ENCODE measurements at places on chromosomes 13 and 19.
A peak's percentile ranks its signal among the peaks of the same experiment; 100 is the strongest.

DNA sequence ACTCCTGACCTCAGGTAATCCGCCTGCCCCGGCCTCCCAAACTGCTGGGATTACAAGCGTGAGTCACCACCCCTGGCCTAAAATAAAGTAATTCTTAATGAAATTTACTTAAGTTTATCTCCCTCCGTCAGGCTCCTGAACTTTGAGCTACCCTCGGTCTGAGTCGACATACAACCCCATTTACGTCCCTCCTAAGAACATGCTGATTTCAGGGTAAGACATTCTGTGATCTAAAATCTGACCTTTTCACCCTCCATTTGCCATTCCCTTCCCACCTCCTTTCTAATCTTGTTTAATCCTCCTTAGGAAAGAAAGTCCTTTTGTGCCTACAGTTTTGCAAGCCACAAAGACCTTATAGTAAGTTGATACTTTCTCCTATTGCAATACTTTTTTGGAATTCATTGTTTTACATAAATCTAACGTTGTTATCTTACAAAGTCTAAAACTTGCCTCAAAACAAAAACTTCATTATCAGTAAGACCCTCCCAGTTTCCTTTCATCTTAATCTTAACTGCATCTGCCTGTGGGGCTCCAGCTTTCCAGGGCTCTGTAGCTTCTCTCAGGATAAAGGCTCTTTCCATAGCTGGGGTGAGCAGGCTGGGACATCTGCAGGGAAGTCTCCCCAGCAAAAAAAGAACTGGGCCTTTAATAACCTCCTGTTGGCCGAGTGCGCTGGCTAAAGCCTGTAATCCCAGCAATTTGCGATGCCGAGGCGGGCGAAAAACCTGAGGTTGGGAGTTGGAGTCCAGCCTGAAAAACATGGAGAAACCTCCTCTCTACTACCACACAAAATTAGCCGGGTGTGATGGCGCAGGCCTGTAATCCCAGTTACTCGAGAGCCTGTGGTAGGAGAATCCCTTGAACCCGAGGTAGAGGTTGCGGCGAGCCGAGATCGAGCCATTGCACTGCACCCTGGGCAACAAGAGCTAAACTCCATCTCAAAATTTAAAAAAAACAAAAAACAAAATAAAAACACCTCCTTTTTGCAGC is 143.1 kb downstream of the ZNF737 start:
- DNase-seq, result no peak

DNA sequence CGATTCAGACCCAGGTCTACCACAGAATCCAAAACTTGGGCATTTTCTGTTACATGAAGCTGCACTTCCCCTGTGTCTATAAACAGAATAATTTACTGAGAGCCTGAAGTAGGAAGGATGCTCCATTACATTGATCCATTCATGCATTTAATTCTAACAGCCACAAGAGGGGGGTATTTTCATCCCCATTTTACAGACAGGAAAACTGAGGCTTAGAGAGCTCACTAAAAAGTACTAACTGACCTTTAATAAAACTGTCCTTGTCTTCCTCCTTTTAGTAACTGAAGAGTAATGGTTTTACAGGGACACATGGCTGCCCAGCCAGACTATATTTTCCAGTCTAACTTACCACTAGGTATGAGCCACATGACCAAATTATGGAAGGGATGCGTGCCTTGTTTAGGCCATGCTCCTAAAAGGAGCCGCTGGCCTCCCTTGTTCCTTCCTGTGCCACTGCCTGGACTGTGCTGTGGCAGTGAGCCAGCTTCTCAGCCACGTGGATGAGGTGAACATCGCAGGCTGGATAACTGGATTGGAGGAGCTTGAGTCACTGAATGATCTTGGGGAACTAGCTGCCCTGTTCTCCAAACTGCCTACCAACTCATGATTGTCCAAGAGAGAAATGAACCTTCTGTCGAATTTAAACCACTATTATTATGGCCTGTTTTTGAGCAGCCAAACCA is 108.3 kb downstream of the DOCK9 start:
- DNase-seq, result no peak

DNA sequence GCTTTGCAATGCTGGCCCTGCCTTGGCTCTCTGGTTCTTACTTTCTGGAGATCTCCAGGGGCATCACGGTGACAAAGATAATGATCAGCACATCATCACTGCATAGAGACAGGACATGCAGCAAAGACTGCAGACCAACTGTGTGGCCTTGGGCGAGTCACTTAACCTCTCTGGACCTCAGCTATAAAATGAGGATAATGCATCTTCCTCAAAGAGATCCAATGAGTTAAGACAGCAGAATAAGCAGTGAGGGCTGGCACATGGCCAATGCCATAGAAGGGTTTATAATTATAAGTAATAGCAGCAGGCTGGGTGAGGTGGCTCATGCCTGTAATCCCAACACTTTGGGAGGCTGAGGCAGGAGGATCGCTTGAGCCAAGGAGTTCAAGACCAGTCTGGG is 2.4 kb downstream of the MAG start:
- no peak for DNase-seq

GRCh38 chr19:12668932-12669269 is 2.3 kb downstream of the WDR83 start:
- peak; percentile 46 for DNase-seq

DNA sequence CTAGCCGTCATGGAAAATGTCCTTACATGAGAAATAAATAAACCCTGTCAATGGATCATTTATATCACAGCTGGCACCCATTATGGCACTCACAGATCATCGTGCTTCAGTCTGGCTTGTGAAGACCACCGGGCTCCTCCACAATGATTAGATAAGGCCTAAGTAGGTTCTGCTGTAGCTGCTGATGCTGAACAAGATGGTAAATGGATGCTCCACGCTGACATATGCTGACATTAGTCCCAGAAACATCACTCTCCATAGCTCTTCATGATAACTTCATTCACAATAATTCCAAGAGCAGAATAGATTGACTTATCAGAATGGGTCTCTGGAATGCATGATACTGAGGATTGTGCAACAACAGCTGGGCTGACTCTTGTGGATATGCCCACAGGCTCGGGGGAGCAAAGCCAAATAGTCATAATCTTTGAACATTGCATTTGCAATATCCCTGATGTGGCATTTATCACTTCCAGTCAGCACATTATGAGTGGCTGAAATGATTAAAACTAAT is 63.8 kb upstream of the RXFP2 start:
- no peak for DNase-seq

GRCh38 chr13:109160887-109161669 is 531.7 kb downstream of the MYO16 start:
- no peak for DNase-seq

GRCh38 chr13:37226971-37227370 is 121.5 kb upstream of the CSNK1A1L start:
- DNase-seq, result no peak

GRCh38 chr19:11164879-11165406 is 9.4 kb upstream of the SPC24 start:
- no peak for DNase-seq

DNA sequence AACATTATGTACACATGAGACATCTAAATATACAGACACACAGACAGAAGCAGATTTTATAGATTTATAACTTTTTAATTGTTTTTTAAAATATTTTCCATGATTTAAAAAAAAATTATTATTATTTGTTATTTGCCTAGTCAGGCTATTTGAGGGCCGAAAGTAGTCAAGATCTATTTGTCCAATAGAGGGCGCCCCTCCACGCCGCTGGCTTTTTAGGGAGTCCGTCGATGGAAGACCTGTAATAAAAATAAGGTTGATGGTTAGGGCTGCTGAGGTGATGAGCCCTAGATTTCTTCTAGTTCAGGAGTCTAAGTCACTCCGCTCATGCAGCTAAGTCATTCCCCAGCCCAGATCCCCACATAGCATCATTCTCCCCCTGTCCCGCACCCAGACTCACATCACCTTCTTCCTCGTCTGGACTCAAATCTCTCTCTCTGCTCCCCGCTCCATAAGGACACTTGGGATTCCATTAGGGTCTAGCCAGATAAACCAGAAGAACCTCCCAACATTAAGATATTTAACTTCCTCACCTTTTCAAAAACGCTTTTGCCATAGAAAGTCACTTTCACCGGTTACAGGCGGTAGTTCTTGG is 33.9 kb upstream of the CEACAM21 start:
- peak; percentile 63 for DNase-seq

GRCh38 chr13:113374511-113375175 is 10.7 kb upstream of the GRTP1 start:
- DNase-seq, result no peak

DNA sequence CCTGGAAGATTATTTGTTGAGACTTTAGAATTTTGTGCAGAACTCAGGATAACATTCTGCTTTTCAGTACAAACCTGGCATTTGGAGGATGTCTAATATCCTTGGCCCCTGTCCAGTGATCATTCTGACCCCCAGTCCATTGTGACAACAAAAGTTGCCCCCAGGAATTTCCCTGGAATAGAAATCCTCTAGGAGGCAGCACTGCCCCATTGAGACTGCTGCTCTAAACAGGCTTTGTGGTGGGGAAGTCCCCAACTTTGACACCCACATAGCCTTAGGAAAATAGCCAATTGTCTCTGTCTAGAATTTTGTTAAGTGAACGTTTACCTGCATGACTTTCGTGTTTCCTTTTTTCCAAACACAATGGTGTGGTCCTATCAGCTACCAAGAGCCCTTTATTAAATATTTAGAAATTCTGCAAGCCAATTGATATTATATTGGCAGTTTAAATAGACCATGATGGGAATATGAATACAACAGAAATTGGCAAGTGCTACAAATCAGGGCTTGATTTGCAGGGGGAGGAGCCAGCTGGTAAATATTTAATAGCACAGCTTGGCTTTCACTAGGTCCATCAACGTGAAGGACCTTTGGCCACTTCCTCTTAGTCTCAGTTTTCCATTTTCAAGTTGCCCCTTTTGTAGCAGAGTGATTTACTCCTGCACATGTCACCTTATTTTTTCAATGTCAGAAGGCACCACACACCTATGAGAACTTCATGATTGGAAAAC is 451.7 kb downstream of the EFNB2 start:
- DNase-seq, result no peak

DNA sequence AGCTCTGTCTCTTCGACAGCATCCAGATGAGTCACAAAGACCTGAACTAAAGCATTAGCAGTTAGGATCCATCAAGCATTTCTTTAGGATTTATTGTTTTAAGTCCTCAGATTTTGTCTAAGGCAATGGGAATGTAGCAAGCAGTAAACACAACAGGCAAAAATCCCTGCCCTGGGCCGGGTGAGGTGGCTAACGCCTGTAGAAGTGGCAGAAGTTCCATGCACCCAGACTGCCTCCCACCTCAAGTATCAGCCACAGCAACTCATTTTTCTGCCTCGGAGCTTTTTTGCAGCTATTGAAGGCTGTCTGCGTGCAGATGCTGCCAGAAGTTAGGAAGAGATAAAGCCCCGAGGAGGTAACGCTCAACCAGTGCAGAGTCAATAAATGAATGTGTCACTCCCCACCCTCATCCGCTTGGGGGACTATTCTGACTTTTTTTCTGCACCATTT is 47.1 kb upstream of the MRI1 start:
- no peak for DNase-seq

DNA sequence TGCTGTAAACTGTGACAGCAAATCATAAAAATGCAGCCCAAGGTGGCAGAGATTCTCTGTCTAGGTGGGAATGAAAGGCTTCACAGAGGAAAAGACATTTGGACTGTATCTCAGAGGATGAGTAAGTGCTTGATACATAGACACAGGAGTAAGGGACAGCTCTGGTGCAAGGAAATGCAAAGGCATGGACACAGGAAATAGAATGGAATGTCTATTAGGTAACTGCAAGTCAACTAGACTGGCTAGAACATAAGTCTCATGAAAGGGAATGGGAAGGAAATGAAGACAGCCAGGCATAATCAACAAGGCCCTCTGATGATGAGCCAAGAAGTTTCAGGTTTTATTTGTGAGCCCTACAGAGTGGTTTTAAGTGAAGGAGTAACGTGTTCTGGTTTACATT is 321.7 kb downstream of the SUCLA2 start:
- no peak for DNase-seq

DNA sequence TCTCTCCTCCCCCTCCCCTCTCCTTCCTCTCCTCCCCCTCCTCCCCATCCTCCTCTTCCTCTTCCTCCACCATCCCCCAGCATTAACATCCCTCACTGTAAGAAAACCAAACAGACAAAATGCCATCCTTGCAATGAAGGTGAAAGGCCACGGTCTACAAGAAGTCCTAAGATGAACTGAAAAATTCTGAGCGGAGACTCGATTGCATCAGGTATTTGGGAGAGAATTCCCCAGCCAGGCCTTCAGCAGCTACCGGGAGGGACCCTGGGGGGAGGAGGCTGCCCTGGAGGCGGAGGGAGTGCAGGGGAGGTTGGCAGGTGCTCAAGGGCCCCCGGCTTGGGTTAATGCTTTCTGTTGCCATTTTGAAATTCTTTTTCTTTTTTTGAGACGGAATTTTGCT is 10.1 kb upstream of the TIMM44 start:
- DNase-seq, result no peak

DNA sequence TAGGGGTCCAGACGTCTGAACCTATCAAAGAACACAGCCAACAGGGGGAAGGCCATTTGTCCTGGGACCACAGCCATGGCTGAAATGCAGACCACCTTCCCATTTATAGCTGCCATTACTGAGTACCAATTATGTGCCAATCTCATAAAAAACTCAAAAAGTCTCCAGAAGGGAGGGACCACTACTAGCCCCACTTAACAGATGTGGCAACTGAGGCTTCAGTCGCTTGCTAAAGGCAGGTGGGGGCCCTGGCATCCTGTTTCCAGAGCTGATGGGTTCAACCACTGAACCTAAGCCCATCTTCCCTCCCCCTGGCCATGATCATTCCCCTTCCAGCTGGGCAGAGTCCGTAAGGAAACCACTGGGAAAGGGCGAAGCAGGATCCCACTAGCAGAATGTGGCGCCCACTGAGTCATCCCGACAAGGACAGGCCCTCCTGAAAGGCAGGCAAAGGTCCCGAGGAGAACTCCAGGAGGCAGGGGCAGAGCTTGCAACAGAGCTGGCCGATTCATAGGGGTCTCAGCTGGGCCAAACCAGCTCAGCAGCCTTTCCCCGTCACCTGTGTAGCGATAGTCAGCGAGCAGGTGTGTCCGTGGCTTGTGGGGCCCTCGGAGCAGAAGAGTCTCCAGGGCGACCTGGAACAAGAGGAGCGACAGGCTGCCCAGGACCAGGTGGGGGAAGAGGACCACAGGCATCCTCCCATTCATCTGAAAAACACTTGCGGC is 14.3 kb upstream of the NAPA start:
- no peak for DNase-seq

DNA sequence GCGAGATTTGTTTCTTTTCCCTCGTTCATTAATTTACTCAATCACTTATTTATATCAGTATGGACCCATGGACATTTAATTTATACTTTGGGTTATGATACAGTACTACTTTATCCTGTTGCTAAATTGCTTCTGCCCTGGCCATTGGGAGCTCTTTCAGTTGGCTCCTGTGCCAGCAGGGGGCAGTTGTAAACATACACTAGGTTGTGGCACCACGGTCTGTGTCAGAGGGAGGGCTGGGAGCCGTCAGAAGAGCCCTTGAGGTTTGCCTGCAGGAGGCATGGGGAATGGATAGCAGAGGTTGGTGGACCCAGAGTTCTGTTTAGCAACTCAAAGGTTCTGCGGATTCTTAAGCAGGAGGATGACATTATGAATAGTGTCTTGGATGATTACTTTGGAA is 94.3 kb downstream of the ERCC5 start:
- no peak for DNase-seq

- no peak for DNase-seq
Observed at GRCh38 chr19:3186891-3187661, 1.3 kb downstream of the NCLN start.

Measured in activated CD4-positive, alpha-beta T cell treated with anti-CD3 and anti-CD28 coated beads for 1 hour (primary cell).